ENCODE measurements at places on chromosomes 11 and 22.

DNA sequence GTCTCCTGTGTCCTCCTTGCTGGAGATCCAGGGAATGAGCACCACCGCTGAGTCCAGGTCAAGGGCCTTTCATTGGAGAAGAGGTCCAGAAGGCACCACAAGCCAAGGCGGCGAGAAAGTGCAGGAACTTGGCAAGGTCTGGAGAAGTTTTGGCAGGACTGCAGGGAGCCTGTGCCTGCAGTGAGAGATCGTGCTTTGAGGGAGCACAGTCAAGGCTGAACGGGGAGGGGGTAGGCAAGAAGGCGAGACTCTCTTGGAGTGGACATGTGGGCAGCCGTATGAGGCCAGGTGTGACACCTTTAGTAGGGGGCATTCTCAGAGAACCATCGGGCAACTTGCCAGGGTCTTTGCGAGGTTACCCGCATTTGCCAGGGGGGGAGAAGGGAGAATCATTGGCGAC lies 30.5 kb downstream of the LRRC10B start:
- no peak for DNase-seq

GRCh38 chr11:72609045-72609444 lies 65.2 kb downstream of the PDE2A start:
- DNase-seq: peak; percentile 48

DNA sequence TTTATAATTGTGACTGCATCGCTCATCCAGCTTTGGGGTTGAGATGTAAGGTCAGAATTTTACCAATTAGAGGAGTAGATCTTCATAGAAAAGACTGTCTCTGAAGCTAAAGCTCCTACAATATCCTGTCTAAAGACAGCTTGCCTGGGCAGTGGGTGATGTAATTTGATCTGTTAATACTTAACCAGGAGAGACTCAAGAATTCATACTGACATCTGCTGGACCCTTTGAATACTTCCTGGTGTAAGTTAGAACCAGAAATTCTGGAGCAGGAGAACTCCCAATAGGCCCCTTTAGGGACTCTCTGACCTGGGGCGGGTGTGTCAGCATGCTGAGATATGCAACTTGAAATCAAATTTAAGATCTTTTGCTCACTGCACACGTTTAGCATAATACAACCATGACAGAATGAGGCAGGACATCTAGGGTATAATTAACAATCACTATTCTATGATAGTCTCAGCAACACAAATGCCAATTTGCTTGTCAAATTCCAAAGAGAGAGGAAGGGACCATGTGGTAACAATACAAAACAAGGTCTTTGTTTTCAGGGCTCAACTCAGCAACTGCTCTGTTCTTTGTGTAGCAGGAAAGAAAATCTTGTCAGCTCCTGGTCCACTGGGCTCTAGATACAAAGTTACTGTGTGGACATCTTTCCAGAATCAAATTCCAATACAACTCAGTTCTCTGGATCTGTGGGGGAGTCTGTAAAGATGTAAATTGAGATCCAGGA lies 143.9 kb downstream of the INSC start:
- no peak for DNase-seq

DNA sequence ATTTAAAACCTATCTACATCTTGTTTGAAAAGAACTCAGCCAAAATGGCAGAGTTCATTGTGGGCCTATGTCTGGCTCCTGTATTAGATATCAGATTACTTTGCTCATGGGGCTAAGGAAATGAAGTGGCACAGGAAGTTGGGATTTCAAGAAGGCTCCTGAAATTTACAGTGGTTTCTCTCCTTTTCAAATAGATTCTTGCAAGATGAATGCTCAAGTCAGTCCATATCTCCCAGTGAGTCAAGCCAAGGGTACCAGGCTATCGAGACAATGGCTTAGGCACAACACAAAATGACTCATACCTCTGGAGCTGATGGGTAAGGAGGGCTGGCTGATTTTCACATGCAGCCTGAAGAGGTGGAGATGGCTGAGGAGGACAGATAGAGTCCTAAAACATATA lies 24.1 kb upstream of the APOA1 start:
- no peak for DNase-seq

DNA sequence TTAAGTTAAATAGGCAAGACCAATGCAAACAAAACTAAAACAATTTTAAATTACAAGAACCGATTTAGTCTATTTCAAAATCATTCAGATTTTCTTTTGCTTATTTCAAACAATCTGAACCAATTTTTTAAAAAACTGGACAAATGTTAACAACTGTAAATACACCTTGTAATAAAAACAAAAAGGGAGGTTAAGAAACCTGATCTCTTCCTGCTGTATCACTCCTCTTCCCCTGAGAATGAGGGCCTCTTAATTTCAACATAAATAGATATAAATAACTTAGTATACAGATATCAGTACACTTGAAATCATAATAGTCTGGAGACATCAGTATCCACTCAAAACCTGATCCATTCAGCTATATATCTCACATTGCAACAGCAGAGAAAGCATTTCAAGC lies 346.6 kb downstream of the TTC28 start:
- no peak for DNase-seq

DNA sequence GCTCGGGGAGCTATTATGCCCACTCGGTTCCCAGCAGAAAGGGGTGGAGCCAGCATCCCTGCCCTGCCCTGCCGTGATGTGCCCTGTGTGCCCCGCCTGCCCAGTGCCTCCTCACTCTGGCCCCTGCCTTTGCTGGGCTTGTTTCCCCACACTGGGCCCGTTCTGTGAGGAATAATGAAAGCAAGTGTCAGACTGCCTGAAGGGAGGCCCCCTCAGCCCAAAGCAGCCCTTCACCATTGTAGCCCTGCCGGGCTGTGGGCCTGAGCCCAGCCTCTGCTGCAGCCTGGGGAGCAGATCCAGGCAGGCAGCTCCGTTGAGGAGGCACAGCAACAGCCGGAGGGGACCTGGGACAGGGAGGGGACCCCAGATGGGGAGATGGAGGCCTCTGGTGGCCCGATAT lies 20.2 kb upstream of the NEFH start:
- DNase-seq: no peak

GRCh38 chr11:79648766-79649520 lies 208.1 kb upstream of the TENM4 start:
- no peak for DNase-seq

- no peak for DNase-seq
Observed at GRCh38 chr11:96199563-96200025, 143.4 kb downstream of the MAML2 start.

GRCh38 chr22:32005453-32005852 lies 37.6 kb upstream of the SLC5A1 start:
- DNase-seq: no peak

GRCh38 chr11:115222863-115223530 lies 281.2 kb downstream of the CADM1 start:
- DNase-seq: no peak

GRCh38 chr11:128294671-128295050 lies 292.7 kb downstream of the ETS1 start:
- DNase-seq: no peak

GRCh38 chr11:30206249-30206996 lies 24.4 kb upstream of the FSHB start:
- DNase-seq: no peak

DNA sequence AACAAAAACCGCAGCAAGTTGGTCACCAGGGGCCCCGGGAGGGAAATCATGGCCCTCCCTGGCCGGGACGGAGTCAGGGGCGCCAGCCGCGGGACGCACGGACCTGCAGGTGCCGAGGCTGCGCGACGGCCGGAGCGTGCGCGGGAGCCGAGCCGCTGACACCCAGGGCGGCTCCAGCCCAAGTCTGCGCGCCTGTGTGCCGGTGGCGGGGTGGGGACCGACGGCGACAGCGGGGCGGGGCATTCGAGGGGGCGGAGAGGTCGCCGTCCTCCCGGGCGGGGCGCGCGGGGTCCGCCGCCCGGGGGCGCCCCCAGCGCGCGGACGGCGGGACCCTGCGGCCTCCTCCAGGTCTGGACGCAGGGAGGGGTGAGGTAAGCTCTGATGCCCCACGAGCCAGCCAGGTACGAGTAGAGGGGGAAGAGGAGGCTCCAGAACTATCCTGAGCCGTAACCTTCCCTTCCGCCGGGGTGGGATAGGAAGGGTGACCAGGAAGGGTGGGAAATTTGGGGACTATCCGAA lies at the start of gene ESAM:
ESAM (minus strand) TSS at position 186 of the 519 bp plus-strand sequence; CDS start at position 50, 136 bp downstream.
- DNase-seq: no peak

DNA sequence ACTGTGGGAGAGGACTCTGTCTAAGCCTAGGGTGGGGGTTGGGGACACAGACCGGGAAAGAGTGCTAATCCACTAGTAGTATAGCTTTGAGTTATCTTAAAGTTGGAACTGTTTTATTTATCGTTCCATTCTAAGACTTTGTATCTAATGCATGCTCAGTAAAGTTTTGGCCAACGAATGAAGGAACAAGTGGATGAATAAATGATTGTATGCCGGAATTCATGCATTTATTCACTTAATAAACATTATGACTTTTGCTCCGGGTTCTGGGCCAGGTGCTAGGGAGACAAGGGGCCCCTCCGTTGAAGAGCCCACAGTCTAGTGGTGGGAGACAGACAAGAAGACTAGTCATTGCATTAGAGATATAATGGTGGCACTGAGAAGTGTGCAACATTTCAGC lies 645 bp downstream of the RNF121 start:
- DNase-seq: no peak

DNA sequence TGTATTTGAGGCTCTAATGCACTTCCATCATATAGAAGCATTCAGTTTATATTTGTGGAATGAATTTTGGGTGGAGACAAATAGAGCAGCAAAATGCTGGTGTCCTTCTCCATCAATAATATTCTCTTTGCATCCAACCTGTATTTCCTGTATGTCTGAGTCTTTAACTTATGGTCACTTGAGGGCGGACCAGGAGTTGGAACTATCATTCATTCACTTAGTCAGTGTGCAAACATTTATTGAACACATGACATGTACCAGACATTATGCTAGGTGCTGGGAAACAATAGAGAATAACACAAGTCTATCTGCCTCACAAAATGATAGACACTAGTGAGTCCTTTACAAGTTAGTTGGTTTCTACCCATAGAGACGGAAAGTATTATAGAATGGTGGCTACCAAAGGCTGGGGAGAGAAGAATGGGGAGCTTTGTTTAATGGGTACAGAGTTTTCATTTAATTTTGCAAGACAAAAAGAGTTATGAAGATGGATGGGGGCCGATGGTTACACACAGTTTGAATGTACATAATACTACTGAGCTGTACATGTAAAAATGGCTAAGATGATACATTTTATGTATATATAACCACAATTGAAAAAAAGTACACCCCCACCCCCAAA lies 4.6 kb upstream of the TMEM123 start:
- DNase-seq: no peak
